Esophagus mucosa (tissue), 1 donor: ENCODE measurements at places on chromosomes 3 and 15.

- ATAC-seq, result no peak
Measured at GRCh38 chr3:100486808-100487207, 5.6 kb upstream of the TMEM45A start.

GRCh38 chr15:40229956-40230355 lies 8.9 kb upstream of the PAK6 start:
- ATAC-seq, result no peak

- ATAC-seq, result peak; percentile 76
Measured at GRCh38 chr3:46705022-46705530, 3.9 kb downstream of the TMIE start.

DNA sequence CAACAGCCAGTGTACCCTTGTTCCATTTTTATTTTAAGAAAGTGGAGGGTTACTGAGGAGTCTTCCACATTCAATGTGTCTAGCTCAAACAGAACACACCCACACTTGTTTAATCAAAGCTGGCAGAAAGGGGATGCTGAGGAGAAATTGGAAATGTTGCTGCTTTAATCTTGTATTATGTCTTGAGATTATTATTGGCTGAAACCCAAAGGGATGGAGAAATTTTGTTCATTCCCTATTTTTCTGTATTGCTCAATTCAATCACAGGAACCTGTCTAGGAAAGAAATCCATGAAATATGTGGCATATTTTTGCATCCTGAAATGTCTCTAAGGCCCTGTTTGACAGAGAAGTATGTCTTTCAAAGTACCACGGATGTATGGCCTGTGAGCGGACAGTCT lies 238.0 kb downstream of the MYRIP start:
- ATAC-seq, result no peak

DNA sequence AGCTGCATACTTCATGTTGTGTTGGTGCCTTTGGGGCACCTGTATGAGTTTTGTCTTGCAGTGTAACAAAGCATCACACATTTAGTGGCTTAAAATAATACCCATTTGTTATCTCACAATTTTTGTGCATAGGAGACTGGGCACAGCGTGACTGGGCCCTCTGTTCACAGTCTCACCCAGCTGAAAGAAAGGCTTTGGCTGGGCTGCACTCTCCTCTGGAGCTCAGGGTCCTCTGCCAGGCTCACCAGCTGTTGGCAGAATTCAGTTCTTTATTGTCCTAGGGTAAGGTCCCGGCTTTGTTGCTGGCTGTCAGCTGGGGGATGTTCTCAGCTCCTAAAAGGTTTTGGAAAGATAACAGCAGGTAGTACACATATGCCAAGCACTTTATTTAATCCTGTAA lies 263.3 kb downstream of the CLSTN2 start:
- ATAC-seq, result no peak

DNA sequence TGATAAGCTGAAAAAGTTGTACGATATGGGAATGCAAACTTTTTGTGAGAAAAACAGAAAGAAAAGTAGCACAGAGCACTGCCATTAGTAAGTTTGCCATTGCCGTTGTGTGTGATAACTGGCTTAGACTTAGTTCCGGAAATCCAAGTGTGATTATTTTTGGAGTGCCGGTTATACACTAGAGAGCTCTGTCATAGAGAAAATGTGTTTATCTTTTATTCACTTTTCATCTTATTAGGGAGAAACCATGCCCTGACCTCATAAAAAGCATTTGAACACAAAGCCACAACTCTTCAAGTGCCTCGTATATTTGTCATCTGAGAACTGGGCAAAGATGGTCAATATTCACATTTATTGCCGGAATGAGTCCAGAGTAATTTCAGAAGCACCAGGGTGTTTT lies 36.1 kb downstream of the CTDSPL start:
- no peak for ATAC-seq

- ATAC-seq, result no peak
Measured at GRCh38 chr3:148173851-148174250, 523.9 kb upstream of the AGTR1 start.
